ENCODE measurements at places on chromosomes 4 and X.

DNA sequence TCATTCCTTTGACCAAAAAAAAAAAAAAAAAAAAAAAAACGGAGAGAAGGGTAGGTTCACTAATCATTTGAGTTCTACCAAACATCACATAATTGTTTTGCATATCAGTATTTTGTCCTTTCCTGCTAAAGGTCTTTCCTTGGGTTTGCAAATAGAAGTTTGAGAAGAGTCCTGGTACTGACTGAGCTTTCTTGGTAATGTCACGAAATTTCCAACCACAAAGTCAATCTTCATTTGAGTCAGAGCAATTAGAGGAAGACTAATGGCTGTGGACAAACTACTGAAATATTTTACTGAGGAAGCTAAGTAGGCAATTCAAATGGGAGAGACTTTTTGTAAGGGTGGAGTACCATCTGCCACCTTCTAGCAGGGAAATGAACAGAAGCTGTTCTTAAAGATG, 21.7 kb upstream of the CD40LG start:
- DNase-seq, result no peak

DNA sequence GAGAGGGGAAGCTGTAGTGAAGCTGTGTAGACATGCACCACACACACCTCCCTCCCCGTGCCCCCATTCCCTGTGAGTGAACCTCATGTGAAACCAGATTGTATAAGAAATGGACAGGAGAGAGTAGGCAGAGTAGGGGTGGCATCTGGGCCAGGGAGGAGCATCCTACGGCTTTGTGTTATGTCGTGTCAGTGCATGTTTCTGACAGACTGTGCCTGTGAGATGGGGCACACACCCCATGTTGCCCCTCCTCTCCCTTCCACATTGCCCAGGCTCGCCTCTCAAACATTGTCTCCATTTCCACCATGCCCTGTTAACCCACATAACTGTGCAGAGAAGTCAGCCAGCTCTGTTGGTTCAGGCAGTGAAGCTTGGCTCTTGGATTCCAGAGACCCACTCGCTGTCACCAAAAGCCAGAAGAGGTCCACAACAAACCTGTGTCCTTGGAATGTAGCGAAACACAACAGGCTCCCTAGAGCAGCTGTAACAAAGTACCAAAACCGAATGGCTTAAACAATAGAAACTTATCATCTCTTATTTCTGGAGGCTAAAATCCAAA, 56.1 kb downstream of the SLC9A6 start:
- no peak for DNase-seq

GRCh38 chr4:82648356-82648755, 86.6 kb upstream of the TMEM150C start:
- DNase-seq, result no peak

DNA sequence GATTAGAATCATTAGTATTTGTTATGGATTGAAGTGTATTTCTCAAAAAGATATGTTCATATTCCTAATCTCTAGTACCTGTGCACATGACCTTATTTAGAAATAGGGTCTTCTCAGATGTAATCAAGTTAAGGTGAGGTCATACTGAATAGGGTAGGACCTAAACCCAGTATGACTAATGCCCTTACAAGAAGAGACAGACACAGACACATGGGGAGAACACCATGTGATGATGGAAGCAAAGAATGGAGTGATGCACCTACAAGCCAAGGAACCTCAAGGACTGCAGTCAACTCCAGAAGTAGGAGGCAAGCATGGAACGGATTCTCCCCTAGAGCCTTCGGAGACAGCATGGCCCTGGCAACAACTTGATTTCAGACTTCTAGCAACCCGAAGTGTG, 31.4 kb downstream of the OTUD4 start:
- DNase-seq, result no peak

- no peak for DNase-seq
These were observed 54.4 kb upstream of the GPR174 start for GRCh38 chrX:79089896-79090584.

DNA sequence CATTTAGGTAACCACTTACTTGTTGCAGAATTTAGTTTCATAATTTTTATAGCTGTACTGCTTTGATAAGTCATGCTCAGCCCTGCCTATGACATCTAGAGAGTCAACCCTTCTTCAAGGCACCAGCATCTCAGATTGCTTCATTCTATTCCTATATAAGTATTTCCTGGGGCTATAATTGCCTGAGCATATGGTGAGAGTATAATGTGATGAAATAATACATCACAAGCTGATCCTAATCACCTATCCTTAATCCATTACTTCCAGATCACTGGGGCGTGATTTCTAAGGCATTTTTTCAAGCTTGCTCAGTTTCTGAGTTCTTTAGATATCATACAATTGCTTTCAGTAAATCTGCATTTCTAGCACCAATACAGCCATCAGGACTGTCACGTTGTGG, 200.0 kb upstream of the NPY2R start:
- DNase-seq, result no peak

GRCh38 chr4:102319594-102319993, 25.7 kb downstream of the SLC39A8 start:
- no peak for DNase-seq

GRCh38 chrX:104134583-104135261, 22.1 kb downstream of the SLC25A53 start:
- no peak for DNase-seq
